ENCODE measurements at places on chromosomes 4 and X.
A peak's percentile ranks its signal among the peaks of the same experiment; 100 is the strongest.

GRCh38 chr4:95086551-95086950 is 328.8 kb downstream of the BMPR1B start:
- DNase-seq: no peak

DNA sequence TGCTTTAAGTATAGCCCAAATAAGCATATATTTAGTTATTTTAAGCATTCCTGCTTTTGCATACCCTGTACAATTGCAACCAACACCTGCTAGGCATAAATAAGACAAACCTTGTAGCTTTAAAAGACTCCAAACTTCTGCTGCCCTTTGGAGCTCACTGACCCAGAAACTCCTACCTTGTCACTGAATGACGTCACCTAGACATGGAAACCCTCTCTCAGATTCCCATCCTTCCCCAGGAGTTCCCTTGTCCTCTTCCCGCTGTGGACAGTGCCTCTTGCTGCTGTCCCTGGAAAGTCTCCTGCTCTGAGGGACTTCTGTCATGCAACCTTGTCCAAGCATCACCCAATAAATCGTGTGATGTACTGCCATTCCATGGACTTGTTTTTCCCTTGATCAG is 507.2 kb downstream of the GRXCR1 start:
- no peak for DNase-seq

GRCh38 chrX:148562846-148563245 is 62.4 kb downstream of the AFF2 start:
- no peak for DNase-seq

DNA sequence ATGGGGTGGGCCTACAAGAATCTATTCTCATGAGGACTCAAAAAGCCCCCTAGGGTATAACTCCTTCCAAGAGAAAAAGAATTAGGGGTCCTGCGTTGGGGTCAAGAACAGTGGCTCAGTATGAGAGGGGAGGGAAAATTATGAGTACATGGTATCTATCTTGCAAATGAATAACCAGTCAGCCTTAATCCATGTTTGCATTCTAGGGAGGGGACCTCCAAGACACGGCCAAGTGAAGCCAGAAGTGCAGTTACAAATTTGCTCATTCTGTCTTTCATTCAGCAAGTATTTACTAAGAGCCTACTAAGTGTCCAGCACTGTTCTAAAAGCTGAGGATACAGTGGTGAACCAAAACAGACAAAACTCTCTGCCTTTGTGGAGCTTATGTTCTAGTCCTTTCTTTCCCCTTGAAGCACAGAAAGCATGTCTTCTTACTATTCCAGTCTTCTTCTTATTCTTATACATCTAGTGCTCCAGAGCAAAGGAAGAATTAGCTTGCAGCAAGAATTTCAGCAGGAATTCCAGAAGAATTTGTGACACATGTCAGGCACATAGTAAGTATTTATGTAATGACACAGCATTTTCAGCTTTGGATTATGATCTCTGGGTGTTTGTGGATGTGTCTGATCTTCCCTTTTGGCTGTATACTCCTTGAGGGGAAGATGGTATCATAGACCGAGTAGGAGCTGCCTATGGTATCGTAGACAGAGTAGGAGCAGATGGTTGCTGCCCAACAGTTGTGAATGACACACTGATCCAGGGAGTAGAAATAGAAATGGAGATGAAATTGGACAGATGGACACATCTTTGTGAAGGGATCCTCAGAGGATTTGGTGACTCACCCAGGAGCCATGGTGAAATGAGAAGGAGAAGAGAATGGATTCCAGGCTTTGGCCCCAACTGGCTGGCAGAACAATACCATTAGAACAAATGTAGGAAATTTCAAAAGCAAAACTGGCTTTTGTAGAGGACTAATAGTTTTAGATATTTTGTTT is 75.9 kb downstream of the COQ2 start:
- no peak for DNase-seq

- no peak for DNase-seq
These were observed 29.4 kb upstream of the KLHL2 start for GRCh38 chr4:165177725-165178666.

DNA sequence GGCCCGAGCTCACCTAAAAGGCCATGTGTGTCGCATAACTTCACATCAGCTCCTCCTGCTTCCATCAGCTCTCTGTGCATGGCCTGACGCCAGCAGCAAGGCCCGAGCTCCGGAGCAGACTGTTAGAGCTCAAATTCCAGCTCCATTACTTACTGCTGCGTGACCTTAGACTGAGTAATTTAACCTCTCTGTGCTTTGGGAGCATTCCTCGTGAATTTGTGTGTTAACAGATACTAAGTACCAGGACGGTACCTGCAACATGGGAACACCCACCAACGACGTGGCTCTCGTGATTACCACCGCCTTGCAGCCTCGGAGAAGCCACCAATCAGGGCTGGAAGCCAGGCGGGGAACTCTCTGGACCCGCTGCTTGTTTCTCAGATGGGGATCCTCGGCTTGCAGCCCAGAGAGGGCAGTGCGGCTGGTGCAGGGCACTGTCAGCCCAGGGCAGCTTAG is 12.9 kb downstream of the LETM1 start:
- DNase-seq: no peak

- DNase-seq: no peak
These were observed 28.2 kb downstream of the ODAPH start for GRCh38 chr4:75584067-75584466.

- DNase-seq: no peak
These were observed 33.3 kb upstream of the SULT1B1 start for GRCh38 chr4:69793732-69794131.

DNA sequence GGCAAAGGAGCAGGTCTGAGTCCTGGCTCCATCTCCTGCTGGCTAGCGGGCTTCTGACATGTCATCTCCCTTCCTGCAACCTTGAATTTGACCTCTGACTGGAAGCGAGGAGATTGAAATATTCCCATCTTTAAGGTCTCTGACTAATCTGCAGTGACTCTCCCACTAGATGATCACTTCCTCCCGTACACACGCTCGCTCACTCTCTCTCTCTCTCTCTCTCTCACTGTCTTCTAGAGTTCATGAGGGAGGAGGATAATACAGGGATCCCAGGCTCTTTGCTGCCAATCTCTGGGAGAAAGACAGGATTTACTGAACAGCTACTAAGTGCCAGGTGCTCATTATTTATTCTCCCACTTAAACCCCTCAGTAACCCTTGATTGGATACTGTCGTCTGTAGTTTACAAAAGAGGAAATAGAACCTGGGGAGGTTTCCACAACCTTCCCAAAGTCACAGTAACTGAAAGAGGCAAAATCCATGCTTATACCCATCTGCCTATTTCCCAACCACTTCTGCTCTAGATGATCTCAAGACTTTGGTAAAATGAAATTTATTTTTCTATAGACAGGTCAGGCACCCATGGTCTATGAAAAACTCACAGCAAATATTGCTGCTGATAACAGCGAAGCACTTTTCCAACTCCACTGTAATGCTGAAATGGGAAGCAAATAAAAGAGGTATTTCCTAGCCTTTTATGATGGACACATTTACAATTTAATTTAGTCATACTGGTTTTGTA is 193.5 kb upstream of the C1QTNF7 start:
- no peak for DNase-seq

GRCh38 chrX:152072236-152072635 is 66.1 kb downstream of the MAGEA10 start:
- no peak for DNase-seq

GRCh38 chrX:14616836-14617235 is 87.5 kb downstream of the GLRA2 start:
- no peak for DNase-seq

DNA sequence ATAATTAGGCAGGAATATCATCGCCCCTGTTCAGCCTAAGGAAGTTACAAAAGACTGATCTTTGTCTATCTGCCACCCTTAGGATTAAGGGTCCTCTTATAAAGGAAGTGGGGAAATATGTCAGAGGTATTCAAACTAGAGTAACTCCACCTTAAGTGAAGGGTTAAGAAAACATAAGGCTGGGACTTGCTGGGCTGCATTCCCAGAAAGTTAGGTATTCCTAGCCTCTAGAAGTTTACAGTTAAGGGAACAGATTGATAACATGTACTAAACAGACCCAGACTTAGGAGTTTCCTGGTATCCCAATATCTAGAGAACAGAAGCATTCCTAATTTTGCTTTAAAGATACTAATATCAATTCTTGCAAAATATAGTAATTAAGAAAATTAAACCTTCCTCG is 6.0 kb downstream of the CXCL2 start:
- no peak for DNase-seq

DNA sequence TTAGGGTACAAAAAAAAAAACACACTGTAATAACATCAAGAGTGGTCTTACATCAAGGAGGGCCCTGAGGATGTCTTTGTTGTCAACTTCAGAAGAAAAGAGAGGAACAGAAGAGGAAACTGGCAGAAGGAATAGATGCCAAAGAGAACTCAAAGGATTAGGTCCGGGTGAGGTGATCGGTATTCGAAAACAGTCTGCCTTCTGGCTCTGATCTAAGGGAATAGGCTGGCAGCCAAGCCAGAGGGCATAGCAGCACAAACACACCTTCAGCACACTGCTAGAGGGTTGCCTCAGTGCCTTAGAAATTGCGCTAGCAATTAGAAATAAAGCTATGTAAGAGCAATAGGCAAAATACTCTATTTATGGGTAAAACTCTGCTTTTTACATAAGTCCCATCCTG is 91.4 kb upstream of the TTC29 start:
- no peak for DNase-seq

DNA sequence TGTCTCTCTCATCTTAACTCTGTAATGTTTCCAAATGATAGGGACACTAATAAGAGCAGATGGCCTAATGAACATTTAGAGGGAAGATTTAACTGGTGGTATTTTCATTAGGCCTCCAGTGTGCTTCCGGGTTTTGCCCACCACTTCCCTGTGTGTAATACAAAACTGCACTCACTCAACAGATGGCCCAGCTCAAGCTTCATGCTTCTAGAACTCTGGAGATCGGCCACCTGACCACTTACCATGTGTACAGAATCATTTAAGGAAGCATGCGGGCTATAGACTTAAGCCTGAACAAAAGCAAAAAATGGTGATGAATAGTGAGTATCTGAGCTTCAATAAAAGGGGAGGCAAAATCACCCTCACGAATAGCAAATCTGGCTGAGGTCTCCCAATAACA is 89.3 kb downstream of the SH2D1A start:
- no peak for DNase-seq

DNA sequence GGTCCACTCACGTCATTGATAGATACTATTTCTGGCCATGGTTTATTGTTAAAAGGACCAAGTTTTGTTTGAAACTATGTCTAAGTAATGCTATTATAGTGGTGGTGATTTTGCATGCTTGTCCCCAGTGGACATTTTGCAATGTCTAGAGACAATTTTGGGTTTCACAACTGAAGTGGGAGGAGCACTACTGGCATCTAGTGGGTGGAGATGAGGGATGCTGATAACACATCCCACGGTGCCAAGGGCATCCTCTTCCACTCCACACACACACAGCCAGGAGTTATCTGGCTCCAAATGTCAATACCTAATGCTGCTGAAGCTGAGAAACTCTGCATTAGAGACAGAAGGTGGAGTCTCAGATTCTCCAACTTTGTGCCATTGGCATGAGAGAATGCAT is 131.2 kb downstream of the FRMPD4 start:
- no peak for DNase-seq

DNA sequence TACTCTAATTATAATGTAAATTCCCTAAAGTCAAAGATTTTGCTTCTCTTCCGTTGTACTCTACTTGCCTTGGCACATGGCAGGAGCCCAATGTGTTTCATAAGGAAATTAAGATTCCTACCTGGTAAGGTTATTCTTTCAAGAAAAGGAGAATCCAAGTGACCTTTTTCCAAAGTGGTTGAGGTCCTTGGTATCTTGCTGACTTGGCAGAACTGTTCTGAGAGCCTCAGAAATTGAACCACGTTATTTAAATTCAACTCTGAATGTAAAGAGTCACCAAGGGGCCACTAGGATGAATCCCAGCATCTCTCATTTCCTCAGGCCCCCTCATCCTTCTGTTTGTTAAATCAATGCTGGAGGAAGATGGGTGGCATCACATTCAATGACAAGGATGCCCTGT is 418.2 kb upstream of the MAGEB2 start:
- DNase-seq: no peak

DNA sequence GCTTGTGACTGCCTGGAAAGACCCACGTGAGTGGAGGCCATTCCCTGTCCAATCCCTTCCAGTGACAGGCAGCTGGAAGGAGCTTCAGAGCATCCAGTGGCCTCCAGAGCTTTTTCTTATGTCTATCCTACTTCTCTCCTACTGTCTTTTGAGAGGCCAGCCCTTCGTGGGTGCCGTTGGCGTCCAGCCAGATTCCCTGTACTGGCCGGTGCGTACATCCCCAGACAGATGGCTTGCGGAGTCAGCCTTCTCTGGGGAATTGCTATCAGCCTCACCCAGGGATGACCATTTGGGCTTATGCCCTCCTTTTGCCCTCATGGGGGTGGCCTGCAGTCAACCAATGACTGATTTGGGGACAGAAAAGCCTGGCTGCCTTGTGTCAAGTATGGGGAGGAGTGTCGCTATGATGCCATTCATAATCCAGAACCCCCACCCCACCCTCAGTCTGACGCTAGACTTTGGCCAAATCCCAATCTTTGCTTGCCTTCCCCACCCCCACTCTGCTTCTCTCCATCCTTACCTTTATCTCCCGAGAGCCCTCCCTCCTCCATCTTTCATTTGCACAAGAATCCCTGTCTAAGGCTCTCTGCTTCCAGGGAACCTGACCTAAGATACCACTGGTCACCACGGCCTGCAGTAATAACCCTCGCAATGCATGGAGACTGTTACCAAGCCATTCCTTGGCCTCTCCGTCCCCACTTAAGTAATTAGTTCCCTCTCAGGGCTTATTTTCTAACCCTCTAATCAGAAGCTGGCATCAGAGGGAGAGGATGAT is 150.3 kb upstream of the BCOR start:
- DNase-seq: no peak

DNA sequence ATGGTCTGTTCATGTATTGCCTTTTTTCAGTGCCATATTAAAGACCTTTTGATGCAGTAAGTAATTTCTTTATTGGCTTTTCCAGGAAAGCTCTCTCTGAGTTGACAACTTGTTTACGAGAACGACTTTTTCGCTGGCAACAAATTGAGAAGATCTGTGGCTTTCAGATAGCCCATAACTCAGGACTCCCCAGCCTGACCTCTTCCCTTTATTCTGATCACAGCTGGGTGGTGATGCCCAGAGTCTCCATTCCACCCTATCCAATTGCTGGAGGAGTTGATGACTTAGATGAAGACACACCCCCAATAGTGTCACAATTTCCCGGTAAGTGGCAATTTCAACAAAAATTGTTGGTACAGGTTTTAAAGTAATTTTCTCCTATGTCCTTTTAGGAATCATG is 148.0 kb downstream of the STIM2 start:
- DNase-seq: no peak

- no peak for DNase-seq
These were observed 108.6 kb downstream of the SMIM20 start for GRCh38 chr4:26022346-26023202.

- no peak for DNase-seq
These were observed 15.4 kb upstream of the CDKL5 start for GRCh38 chrX:18410038-18410437.

- DNase-seq: peak; percentile 36
These were observed 772 bp downstream of the CYP4V2 start for GRCh38 chr4:186192066-186192612.

DNA sequence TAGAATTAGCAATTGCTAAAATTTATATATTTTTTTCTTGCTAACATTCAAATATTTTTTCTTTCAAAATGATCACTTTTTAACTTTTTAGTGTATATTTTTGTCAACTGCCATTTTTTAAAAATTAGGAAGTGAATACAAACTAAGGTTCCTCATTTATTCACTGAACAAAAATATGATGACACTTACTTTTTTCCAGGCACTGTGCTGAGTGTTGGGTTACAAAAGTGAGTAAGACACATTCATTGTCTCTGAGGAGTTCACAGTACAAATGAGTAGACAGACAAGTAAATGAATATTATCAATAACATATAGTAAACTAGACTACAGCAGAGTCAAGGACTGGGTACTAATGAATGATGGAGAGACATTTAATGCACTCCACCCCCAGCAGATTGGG is 543.5 kb downstream of the PDHA2 start:
- DNase-seq: no peak

Measured in CD4-positive, alpha-beta T cell treated with Interleukin-10 for 1 hour (primary cell).